ENCODE measurements at places on chromosomes 5 and 9.

DNA sequence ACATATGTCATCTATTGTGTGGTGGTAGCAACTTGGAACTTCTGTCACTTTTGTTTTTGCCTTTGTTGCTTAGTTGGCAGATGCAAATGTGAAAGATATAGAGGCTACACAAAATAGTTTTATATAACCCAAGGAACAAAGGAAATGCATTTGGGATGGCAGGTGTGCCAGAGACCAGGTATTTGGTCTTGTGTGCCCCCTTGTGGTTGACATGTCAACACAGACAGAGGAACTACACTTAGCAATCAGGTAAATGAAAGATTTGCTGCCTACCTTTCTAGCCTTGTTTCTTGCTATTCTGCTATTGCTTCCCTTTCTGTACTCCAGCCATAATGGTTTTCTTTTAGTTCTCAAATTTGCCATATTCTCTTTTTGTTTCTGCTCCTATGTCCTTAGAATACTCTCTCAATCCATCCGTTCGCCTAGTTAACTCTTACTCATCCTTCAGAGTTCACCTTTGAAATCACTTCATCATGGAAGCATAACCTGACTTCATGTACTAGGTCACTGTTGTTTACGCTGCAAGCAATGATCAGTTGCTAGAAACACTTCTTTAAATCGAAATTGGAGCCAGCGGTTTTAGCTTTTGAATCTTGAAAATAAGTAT lies 119.5 kb downstream of the TRPM3 start:
- no peak for DNase-seq

- DNase-seq, result peak; percentile 11
These were observed 120.2 kb upstream of the GRHPR start for GRCh38 chr9:37302277-37302676.

DNA sequence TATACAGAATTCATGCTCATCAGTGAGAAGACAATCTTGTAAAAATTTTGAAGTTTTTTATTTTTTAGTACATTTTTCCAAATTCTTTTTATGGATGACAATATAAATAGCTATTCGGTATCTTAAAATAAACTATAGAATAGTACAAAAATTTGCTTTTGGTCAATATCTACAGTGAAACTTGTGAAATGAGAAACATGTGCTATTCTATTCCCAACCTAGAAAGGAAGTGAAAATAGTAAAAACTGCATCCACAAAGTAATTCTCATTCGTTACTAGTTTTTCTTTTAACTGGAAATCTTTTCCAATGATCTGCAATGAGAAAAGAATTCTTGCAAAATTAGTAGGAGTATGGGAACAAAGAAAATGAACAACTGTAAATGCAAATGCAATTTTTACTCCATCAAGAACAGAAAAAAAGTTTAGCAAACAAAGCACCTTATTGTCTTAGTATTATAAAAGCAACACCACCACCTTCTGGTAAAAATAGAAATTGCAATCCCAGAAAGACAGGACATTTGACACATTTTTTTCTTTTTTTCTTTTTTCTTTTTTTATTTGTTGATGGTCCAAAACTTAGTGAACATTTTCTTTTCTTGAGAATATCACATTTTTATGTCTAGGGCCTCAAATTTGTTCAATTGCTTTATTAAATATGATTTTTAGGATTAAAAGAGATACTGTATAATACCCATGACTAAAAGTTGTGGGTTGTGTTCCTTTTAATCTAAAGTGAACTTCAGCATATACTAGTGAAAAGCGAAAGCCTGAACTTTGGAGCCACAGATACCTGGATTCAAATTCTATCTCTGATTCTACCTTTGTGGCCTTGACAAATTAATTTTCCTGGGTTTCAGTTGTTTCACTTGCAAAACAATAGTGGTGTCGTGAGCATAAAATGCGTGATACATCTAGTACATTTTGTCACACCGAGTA lies 72.3 kb downstream of the SLCO4C1 start:
- no peak for DNase-seq

- no peak for DNase-seq
These were observed 49.1 kb downstream of the ERAP1 start for GRCh38 chr5:96758621-96759020.

DNA sequence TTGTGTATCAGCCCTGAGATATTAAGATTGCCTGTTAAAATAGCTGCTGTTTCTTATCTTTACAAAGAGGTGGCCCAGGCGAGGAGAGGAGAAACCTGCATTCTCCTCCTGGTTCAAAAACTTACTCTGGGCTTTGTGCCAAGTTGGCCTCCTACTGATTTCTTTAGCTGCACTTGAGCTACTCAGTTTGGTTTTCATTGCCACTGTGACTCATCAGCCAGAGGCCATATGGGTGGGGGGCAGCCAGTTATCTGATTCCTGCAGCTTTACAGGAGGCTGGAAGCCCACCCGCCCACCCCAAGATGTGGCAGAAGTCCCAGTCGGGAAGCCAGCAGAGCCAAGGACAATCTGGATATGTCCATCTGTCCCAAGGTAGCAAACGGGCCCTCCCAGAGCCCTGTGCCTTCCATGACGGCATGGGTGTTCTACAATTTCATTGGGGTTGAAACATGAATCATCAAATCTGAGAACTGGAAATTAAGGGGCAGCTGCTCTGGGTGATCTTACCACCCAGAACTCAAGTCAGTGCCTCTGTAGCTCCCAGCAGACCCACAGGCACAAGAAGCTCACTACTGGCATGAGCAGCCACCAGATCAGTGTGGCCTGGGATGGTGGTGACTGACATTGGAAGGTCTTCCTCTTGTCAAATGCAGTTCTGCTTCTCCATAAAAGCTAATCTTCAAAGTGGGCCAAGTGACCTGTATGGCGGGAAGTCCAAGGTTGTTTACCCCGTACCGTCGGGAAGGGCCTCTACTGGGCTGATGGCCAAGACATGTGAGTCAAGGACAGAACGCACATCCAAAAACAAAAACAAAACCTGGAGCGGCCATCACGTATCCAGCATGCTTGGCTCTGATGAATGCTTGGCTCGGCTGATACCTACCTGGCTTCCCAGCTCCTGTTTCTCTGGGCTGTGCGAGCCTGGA lies 15.6 kb downstream of the FCN2 start:
- DNase-seq, result no peak

GRCh38 chr5:23389291-23390101 lies 117.9 kb upstream of the PRDM9 start:
- no peak for DNase-seq

GRCh38 chr5:181221792-181222629 lies 1.1 kb upstream of the TRIM41 start:
- DNase-seq, result peak; percentile 94

DNA sequence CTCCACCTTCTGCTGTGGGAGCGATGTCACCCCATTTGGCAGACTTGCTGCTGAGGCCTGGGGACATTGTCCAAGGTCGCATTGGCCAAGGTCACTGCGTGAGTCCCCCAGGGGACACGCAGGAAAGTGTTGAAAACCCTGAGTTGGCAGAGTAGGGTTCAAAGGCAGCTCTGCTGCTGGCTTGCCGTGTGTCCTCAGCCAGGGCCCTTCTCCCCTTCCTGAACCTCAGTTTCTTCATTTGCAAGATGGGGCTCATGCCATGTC lies 14.0 kb downstream of the ASS1 start:
- DNase-seq, result no peak

DNA sequence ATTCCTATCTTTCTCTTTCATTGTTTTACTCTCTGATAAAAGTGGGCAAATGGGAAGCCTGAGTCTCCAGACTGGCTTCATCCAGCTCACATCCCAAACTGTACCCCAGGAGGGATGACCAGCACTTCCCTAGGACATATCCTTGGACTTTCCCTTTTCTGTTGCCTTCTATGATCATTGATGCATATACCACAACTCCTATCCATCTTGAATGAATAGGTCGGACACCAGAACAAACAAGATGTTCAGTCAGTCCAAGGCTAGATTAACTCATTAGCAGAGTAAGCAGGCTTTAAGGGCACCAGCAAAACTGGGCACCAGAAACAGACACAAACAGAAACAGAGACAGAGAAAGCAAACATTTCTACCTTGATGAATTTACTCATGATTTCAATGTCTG lies 159.1 kb upstream of the RGMB start:
- DNase-seq, result no peak

- DNase-seq, result no peak
These were observed 85.1 kb downstream of the AMBP start for GRCh38 chr9:113992994-113993393.

- DNase-seq, result no peak
These were observed 3.9 kb downstream of the MED22 start for GRCh38 chr9:133344071-133344470.

- DNase-seq, result no peak
These were observed 202.9 kb downstream of the MCTP1 start for GRCh38 chr5:95081982-95082381.

- no peak for DNase-seq
These were observed 245.8 kb upstream of the MAP3K1 start for GRCh38 chr5:56569566-56569965.

DNA sequence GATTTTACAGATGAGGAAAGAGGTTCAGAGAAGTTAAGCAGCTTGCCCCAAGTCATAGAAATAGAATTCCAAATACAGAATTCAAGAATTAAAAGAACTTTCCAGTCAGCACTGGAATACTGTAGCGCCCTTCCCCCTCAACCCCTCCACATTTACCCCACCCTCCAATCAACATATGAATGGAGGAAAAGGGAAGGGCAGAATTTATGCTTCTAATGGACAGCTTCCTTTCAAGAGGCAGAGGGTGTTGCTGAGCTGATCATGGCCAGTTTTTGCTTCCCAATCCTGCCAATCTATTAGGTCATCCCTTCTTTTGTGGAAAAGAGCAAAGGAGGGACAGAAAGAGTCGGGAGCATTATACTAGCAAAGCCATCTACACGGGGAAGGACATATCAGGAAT lies 39.1 kb upstream of the ANKRD31 start:
- no peak for DNase-seq

All from stimulated activated CD8-positive, alpha-beta memory T cell treated with anti-CD3 and anti-CD28 coated beads, Interleukin-15, amount 100 ng/mL, for 4 hours (primary cell).